Thoracic aorta (tissue), 2 donors: ENCODE measurements at places on chromosomes 1 and 21. TPM values are rescaled to one million over a fixed set of nuclear protein-coding genes. Genes with fewer than 3 reads are reported as not detected.

GRCh38 chr1:93143136-93143535 lies 37.1 kb downstream of the TMED5 start:
- peaks cover 15% of the 10 kb centered on the region for H3K4me1 ChIP-seq
- H3K27ac ChIP-seq = no peak overlapping the region
- no peaks in the 10 kb centered on the region for H3K36me3 ChIP-seq
- no peak for DNase-seq
- H3K27me3 ChIP-seq = no peaks in the 10 kb centered on the region

DNA sequence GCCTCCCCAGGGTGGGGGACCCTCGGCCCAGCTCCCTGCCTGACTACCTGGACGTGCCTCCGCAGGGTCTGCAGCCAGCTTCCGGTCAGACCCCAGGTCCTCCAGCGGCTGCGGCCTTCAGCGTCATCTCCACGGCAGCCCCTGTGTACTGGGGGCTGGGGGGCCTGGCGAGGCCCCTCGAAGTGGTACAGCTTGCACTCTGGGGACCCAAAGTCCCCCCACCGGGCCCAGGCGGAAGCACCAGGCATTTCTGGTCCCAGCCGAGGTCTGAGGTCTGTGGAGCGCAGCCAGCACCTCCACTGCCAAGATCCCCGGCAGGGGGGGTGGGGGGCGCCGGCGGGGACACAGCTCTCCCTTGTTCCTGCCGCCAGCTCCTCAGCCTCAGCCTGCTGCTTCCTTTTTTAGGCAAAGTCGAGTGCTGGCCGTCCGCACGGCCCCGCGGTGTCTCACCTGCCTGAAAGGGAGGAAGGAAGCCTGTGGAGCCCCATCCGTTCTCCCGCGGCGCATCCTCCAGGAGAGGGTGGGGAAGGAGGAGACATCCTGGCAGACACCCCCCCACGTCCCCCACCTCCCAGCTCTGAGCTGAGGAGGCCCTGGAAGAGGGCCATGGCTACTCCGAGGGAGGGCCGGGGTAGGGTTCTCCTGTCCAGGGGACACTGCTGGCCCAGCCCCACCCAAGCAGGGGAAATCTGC lies 1.2 kb upstream of the VWA1 start:
- peaks cover 58% of the 10 kb centered on the region for H3K4me1 ChIP-seq
- no peak for DNase-seq
- H3K27me3 ChIP-seq = no peaks in the 10 kb centered on the region
- H3K4me3 ChIP-seq = peak overlapping the region; percentile 69

GRCh38 chr1:167114725-167115124 lies 20.9 kb downstream of the STYXL2 start:
- H3K36me3 ChIP-seq = peaks cover 23% of the 10 kb centered on the region
- no peak overlapping the region for H3K27ac ChIP-seq
- H3K4me3 ChIP-seq = no peak overlapping the region
- no peak for DNase-seq
- no peaks in the 10 kb centered on the region for H3K27me3 ChIP-seq
- no peaks in the 10 kb centered on the region for H3K4me1 ChIP-seq

- H3K36me3 ChIP-seq = no peaks in the 10 kb centered on the region
- no peak overlapping the region for H3K4me3 ChIP-seq
- H3K27ac ChIP-seq = no peak overlapping the region
- H3K27me3 ChIP-seq = no peaks in the 10 kb centered on the region
- H3K4me1 ChIP-seq = peaks cover 19% of the 10 kb centered on the region
- DNase-seq = no peak
Observed at GRCh38 chr1:161768461-161768860, 2.3 kb downstream of the ATF6 start.

- no peak overlapping the region for H3K4me3 ChIP-seq
- H3K27me3 ChIP-seq = no peaks in the 10 kb centered on the region
- DNase-seq = no peak
- peaks cover 60% of the 10 kb centered on the region for H3K36me3 ChIP-seq
Observed at GRCh38 chr1:15943328-15943991, 32.4 kb downstream of the ZBTB17 start.

Gene GPR157
- 7.0 TPM for total RNA-seq

Gene CAPN8
- total RNA-seq = not detected

Gene NID1
- total RNA-seq = 95.5 TPM

Gene PRXL2B
- 8.3 TPM for total RNA-seq

Gene EFNA1
- 4.6 TPM for total RNA-seq

Gene CD34
- 67.8 TPM for total RNA-seq
